ENCODE measurements at places on chromosomes 13 and 19.

DNA sequence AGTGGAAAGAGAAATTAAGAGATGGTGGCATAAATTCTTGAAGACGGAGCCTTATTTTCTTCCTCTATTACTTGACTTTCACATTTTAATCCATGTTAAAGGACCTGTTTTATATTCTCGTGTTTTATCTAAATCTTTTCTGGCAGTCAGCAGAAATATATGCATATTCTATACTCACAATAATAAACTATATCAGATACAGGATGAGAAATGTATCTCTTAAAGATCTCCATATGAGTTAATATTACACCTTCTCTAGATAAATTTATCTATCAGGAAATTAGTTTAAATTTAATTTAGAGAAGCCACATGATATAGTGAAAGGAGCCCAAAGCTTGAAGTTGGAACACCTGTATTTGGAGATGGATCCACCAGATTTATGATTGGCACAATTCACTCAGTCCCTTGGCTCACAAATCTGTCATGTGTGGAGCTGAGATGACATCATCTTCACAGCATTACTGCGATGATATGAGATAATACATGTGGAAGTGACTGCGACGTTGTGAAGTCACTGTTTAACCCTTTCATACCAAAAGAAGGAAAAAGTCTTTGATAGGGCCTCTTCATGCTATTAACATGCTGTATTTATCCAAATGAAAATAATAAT lies 216.4 kb downstream of the FGF14 start:
- no peak for DNase-seq

GRCh38 chr19:8320564-8321066 lies 560 bp downstream of the NDUFA7 start:
- DNase-seq = no peak

GRCh38 chr19:48745208-48745995 lies 1.3 kb downstream of the IZUMO1 start:
- peak; percentile 82 for DNase-seq

DNA sequence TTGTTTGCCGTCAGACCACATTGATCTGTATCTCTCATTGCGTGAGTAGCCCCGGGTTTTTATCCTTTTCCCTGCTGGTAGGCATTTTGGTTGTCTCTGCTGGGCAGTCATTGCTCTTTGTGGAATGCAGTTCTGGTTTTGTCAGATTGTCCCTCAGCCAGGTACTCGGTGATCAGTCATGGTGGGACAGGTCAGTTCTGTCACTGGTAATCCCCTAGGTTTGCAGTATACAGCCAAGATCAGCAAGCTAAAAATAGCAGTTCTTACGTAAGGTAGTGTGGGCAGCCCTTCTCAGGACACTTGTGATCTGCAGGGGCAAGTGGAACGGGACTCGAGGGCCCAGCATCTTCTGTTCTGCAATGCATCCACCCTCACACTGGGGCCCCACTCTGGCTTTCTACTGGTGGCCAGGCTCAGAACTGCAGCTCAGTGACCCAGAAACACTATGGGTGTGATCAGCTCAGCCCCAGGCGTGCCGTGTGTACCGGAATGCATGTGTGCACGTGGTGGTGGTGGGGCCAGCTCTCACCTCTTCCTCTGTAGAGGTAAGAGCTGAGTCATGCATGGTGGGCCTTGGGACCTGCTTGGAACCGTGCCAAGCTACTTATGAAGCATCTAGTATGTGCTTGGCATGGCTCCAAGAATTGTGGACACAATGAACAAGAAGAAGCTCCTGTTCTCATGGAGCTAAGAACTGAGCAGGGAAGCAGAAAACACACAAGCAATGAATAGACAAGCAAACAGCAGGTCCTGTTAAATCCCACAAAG lies 6.3 kb downstream of the PLEKHF1 start:
- DNase-seq = no peak

- no peak for DNase-seq
These were observed 385.9 kb upstream of the SPRY2 start for GRCh38 chr13:80726868-80727267.

- no peak for DNase-seq
These were observed 27.9 kb upstream of the EEF1AKMT1 start for GRCh38 chr13:20801707-20802106.

- DNase-seq = no peak
These were observed 71.2 kb downstream of the SPACA7 start for GRCh38 chr13:112447306-112447705.

GRCh38 chr13:85728811-85729210 lies 70.4 kb downstream of the SLITRK6 start:
- DNase-seq = peak; percentile 0

- no peak for DNase-seq
These were observed 57.6 kb upstream of the MEDAG start for GRCh38 chr13:30848332-30849027.

- no peak for DNase-seq
These were observed 37.1 kb downstream of the ESD start for GRCh38 chr13:46759846-46760245.

DNA sequence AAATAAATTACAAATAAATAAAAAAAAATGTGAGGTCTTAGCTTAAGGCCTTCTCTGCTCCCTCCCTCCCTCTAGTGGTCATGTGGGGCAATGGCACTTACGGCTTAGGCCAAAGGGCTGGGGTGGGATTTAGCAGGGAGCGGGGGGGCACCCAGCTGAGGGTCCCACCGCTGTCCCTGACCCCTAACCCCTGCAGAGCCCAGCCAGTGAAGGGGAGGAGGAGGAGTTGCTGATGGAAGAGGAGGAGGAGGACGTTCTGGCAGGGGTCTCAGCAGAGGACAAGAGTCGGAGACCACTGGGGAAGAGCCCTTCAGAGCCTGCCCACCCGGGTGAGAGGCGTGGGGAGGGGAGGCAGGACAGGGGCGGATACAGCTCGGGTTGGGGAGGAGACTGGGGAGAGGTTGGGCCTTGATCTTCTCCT lies 9.3 kb downstream of the MPND start:
- peak; percentile 76 for DNase-seq

DNA sequence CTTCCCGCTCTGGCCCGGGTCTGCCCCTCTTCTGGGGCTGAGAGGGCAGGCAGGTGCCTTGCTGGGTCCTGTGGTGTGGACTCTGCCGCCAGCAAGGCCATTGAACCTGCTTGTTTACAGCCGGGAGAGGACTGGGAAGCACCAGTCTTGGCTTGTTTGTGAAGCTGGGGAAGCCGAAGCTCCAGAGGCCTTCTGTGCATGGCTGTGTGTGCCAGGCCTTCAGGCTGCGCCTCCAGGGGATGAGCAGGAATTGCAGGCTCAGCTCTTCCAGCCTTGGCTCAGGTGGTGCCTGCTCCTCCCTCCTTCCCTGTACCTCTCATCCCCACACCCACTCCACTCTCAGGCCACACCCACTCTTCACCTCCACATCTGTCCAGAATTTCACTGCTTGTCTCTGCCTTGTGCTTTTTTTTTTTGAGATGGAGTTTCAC lies 17.5 kb downstream of the NDUFB7 start:
- DNase-seq = no peak

DNA sequence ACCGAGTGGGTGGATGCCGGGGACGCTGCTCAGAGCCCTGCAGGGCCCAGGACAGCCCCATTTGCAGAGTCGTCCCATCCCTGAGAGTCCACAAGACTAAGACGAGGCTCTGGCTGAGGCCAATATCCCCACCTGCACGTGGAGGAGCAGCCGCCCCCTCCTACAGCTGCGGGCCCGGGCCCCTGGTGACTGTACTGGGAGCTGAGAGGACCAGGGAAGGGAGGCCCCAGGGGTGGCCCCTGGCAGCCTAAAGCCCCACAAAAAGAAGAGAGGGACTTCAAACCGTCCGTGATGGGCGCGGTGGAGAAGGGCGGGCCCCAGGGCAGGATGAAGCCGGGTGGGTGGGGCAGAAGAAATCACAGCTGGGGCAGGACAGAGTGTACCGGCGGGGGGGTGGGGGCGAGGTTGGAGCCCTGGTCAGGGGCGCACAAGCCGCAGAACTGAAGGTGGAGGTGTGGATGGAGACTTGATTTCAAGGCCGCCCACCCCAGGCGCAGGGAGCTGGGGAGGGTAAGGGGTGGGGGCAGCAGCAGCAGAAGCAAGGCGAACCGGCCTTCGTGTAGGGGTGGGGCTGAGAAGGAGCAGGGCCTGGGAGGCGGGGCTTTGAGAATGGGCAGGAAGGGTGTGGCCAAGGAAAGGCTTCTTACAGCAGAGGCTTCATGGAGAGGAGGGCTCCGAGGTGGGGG lies 12.9 kb downstream of the CFD start:
- peak; percentile 88 for DNase-seq

DNA sequence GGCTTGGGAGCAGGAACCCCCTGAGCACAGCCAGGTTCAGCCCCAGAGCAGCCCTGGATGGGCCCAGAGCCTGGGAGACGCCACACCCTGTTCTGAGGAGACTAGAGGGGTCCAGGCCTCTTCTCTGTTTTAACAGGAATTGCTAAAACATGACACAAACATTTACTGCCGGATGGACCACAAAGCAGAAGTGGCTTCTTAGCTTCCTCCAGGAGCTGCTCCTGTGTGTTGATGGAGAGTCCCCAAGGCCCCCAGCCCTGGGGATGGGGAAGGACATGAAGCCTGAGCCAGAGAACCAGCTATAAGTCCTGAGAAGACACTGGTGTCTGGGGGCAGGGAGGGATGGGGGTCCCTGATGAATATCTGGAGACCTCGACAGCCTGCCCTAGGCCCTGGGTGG lies 14.6 kb downstream of the CEACAM3 start:
- DNase-seq = no peak

GRCh38 chr13:100534147-100534843 lies 54.3 kb downstream of the GGACT start:
- no peak for DNase-seq

All from foreskin fibroblast (primary cell).